CD8-positive, alpha-beta memory T cell (primary cell): ENCODE measurements at places on chromosomes 13 and 19. TPM values are rescaled to one million over a fixed set of nuclear protein-coding genes. Genes with fewer than 3 reads are reported as not detected.

DNA sequence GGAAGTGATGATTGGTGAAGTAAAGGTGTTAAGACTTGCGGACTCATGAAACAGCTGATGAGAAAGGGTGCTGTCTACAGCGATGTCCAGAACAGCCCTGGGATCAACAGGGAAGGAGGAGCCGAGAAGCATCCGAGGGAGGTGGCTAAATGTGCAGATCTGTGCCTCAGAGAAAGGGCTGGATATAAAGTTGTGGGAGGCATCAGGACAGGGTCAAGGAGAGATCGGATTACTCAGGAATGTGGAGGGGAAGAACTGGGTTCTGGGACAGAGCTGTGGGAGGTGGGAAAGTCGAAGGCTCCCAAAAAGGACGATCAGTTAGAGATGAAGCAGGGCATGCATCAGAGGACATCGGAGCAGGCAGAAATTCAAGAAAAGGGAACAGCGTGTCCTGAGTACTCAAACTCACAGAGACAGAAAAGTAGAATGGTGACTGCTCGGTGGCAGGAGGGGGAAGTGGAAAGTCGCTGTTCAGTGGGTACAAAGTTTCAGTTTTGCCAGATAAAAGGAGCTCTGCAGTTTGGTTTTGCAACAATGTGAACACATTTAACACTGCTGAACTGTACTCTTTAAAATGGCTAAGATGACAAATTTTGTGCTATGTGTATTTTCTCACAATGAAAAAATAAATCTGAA lies 1.9 kb downstream of the SIGLEC14 start:
- DNase-seq = no peak

GRCh38 chr13:100149389-100149788 lies 60.5 kb downstream of the PCCA start:
- no peak for DNase-seq

DNA sequence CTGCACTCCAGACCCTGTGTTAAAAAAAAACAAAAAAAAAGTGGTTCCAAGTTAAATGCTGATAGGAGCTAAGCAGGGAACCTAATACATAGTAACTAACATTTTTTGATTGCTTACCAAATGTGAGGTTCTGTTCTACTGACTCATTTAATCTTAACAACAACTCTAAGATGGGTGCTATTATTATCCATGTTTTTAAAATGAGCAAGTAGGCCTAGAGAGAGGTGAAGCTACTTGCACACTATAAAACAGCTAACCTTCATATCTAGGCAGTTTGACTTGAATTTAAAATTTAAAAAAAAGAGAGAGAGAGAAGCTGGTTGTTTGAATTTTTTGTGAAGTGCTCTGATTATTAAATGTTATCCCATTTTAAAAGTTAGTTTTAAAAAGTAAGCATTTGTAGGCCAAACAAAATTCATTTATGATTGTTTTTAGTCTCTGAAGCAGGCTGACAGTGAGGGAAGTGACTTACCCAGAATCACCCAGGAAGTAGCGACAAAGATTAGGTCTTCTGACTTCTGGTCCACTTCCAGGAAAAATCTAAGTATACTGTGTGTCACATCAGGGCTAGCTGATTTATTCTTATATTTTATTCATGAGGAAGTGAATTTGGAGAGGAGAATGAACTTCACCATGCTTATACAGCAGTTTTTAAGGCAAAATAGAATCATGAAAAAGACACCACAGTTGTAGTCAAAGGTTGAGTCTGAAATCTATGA lies 2.4 kb downstream of the SIGLECL1 start:
- DNase-seq = no peak

- no peak for DNase-seq
These were observed 36.4 kb upstream of the IGFL4 start for GRCh38 chr19:46076951-46077814.

GRCh38 chr13:110897014-110897413 lies 17.9 kb downstream of the ANKRD10 start:
- no peak for DNase-seq

DNA sequence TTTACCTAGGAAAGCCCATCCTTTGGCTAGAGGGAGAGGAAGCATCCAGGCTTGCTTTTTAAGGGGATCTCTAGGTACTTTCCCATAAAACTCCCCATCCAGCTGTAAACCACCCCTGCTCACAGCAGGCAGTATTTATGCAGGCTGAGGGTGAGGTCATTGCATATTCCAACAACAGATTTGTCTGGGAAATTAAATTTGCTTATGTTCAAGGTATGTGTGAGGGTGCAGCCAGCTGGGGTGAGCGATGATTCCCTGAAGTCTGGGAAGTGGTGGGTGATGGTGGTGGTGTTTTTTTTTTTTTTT lies 96.3 kb upstream of the C1QTNF9B start:
- DNase-seq = no peak

DNA sequence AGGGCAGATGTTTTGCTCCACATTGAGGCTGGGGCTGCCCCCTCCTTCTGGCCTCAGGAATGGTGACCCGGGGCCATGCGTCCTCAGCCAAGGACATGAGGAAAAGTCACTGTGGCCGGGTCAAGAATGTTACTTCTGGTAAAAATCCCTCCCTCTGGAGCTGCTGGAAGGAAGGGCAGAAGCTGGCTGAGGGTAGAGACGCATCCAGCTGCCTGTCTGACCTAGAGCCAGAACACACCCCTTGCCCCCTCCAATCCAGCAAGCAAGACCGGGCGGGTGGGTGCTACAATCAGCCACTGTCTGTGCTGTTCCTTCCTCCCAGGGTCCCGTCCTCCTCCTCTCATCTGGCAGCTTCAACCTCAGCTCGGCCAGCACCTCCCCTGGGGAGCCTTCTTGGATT lies 59.0 kb downstream of the PTPRS start:
- DNase-seq = no peak

GRCh38 chr13:66967811-66968597 lies 262.1 kb downstream of the PCDH9 start:
- no peak for DNase-seq

DNA sequence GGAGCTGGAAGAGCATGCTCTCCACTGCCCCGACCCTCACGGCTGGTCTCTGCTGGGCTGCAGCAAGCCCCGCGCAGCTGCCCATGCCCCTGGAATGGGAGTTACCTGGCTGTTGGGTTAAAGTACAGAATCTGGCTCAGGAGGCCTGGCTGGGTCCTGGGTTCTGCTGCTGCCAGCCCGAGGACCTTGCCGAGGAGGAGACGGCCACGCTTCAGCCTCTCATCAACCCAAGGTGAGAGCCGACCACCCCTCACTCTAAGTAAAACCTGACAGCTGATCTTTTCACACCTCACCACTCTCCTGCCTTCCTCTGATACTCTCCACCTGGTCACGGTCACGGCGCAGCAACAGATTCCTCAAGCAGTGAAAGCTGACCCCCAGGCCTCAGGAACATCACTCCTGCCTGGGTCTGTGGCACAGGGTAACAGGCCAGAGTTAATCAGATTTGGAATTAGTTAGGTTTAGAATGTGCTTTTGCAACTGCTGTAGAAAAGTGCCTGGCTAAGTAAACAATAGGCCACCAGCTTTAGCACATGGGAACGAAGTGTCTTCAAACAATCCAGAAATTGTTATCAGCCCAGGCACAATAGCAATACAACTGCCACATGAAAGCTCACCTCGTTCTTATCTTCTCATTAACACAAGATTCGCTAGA lies 20.5 kb downstream of the RAB20 start:
- DNase-seq = no peak

GRCh38 chr13:104105418-104106355 lies 1039.5 kb upstream of the SLC10A2 start:
- no peak for DNase-seq

DNA sequence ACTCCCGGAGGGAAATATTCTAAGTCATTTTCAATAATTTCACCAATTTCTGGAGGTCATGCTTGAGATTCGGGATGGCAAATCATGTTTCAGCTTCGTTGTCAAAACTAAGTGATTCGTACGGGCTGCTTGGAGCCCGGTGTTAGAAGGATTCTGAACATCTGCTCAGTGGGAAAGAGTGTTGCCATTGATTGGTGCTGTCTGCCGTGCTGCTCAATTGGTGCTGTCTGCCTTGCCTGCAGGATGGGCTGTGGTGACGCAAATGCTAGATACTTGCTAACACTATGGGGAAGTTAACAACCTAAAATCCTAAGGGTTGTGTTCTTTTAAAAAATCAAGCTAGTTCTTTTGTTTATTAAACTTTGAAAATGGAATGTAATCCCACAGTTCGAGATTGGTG lies 17.3 kb upstream of the CACNG8 start:
- no peak for DNase-seq

- DNase-seq = no peak
These were observed 4.2 kb upstream of the SPACA6 start for GRCh38 chr19:51688671-51689571.

DNA sequence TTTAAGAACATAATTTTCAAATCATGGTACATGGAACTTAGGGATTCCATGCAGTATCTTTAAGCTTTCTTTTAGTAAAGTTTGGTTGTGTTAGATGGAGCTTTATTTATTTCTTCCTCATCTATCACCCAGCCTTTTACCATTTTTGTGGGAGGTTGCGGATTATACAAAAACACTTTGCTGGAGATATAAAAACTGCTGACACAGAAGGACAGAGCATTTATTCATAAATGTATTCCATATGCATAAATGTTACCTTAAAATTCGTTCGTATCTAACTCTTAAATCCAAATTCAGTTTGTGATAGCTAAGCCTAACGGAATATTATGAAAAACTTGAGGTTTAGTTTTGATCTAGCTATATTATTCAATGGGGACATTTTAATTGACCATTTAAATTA lies 143.3 kb downstream of the TDRD3 start:
- no peak for DNase-seq

- no peak for DNase-seq
These were observed 71.8 kb downstream of the TBC1D4 start for GRCh38 chr13:75410207-75410606.

- no peak for DNase-seq
These were observed 2.8 kb upstream of the LRRC4B start for GRCh38 chr19:50570997-50571396.

- peak; percentile 15 for DNase-seq
These were observed 33.0 kb downstream of the CRYL1 start for GRCh38 chr13:20492641-20493040.

- DNase-seq = no peak
These were observed 147.6 kb downstream of the KCTD12 start for GRCh38 chr13:76738616-76739015.

- DNase-seq = no peak
These were observed 968 bp upstream of the KL start for GRCh38 chr13:33015241-33015668.

GRCh38 chr13:91313103-91313502 lies 34.4 kb upstream of the MIR17HG start:
- DNase-seq = peak; percentile 40

GRCh38 chr19:40803857-40804782 lies 5.1 kb downstream of the EGLN2 start:
- peak; percentile 85 for DNase-seq

GRCh38 chr19:6088602-6089049 lies 21.7 kb downstream of the RFX2 start:
- DNase-seq = no peak

GRCh38 chr13:31518645-31519044 lies 220.7 kb upstream of the RXFP2 start:
- no peak for DNase-seq

DNA sequence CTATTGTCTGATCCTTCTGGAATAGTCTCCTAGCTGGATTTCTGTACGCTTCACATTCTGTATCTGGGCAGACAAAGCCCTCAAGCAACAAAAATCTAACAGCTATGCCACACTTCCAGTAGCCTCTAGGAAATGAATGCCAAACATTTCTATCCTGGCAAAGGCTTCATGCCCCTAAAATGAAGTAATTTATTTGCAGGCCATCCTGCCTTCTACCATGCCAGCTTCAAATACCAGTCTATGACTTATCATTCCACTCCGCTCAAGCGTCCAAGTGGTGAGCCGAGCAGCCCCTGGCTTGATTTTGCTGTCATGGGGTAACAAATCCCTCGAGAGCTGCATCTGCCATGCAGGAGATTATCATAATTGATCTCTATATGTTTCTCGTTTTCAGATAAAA lies 86.9 kb downstream of the LHFPL6 start:
- DNase-seq = no peak

DNA sequence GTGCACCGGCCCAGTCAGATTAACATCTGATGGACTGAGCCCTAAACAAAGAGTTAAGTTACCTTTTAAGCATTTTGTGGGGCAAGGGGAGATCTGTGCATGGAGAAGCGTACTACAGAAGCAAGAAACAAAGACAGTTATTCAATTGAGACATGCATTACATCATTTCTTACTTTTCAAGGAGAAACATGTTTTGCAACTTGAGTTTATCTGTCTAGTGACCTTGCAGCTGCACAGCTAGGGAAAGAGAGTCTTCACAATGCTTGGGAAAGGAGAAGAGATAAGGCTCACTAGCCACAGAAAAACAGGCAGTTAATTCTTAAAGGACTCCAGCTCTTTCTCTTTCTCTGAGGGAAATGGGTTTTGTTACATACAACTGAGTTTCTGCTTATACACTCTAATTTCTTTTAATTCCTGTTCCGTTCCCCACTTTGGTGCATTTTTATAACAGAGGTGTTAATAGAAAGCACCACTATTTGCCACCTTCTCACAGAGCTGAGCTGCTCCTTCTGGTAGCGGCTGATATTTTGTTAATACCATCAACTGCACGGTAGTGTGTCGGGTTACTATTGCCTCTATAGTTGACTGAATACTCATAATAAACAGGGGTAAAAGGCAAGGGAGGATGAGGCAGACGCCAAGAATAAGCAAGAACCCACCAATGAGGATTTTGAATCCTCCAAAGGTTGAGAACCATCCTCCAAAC lies 55.9 kb downstream of the ZNF431 start:
- no peak for DNase-seq

DNA sequence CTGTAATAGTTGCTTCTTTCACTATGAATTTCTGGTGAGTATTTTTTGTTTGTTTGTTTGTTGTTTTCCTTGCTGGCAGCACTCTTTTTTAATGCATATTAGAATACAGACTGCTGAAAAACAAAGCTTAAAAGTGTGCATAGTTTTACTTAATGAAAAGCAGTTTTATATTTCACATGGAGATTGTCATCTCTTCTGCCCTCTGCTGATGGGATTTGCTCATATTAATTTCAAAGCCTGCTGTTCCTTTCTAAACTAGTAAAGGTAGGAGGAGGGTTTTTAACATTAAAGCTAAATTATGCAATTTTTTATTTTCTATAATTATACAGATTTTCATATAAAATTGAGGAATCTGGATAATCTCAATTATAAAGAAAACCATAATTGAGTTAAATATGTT lies 692.6 kb upstream of the SLITRK1 start:
- DNase-seq = no peak

LRRC63 gene
- polyA plus RNA-seq = not detected

NBEA gene
- 0.14 TPM for polyA plus RNA-seq

TSC22D1 gene
- polyA plus RNA-seq = 10.3 TPM

GRK1 gene
- polyA plus RNA-seq = not detected

ZNF415 gene
- 1.4 TPM for polyA plus RNA-seq

OXGR1 gene
- polyA plus RNA-seq = not detected

SLC6A16 gene
- polyA plus RNA-seq = 1.7 TPM

CD22 gene
- polyA plus RNA-seq = not detected

SMAD9 gene
- polyA plus RNA-seq = not detected

SAFB2 gene
- polyA plus RNA-seq = 56.4 TPM
